ENCODE measurements at places on chromosomes 5 and 9.

GRCh38 chr9:86575825-86576525 lies 221.8 kb upstream of the TUT7 start:
- no peak for DNase-seq

DNA sequence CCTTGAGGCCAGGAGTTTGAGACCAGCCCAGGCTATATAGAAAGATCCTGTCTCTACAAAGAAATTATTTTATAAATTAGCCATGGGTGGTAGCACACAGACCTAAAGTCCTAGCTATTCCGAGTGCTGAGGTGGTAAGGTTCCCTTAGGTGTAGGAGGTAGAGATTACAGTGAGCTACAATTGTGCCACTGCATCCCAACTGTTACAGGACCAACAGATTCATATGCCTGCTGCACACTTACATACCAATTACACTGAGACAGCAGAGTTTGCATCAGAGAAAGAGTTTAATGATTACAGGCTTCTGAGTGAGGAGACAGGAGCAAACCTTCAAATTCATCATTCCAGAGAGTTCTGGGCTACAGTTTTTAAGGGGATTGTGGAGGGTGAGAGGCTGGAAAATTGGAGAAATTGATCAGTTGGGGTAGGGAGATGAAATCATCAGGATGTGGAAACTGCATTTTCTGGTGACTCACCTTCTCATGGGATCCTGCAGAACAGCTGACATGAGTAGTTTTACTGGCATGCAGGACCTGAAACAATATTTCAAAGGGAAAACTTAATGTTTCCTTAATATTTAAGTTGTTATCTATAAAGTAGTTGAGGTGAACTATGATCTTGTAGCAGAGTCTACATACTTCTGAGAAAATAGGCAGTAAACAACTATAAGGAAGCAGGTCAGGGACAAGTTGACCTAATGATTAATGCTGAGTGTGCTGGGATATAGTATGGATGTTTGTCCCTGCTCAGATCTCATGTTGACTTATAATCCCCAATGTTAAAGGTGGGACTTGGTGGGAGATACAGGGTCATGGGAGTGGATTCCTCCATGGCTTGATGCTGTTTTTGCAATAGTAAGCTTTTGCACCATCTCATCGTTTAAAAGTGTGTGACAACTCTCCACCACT lies 54.7 kb downstream of the ANXA2R start:
- peak; percentile 77 for DNase-seq

DNA sequence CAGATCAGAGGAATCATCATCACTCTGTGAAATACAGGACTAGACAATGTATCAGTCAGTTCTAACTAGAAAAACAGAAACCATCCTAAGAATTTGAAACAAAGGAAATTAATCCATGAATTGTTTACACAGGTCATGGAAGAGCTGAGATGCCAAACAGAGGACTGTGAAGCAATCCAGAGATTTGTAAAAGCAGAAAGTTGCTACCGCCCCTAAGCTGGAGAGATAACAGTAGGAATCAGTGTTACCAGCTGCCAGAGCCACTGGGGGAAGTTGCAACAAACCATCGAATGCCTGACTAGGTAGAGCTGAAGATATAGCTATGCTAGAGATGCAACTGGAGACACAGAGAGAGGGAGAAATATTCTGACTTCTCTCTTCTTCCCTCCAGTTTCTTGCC lies 10.4 kb upstream of the MIER3 start:
- no peak for DNase-seq

- DNase-seq, result no peak
Measured at GRCh38 chr5:87746341-87746740, 333.6 kb upstream of the CCNH start.

DNA sequence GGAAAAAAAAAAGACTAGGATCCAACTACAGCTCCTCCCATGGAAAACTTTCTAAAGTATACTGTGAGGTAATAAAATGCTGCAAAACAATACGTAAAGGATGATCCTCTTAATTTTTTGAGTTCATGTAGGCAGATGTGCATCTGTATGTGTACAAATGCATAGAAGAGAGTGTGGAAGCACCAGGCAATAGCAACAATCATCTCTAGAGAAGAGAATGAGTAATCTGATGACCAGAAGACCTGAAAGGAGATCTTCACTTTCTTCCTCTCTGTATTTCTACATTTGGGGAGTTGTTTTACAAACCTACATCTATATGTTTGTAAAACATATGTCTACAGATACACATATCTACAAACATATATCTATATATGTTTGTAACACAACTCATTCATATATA lies 29.3 kb upstream of the SPDL1 start:
- no peak for DNase-seq
